Stimulated activated naive CD4-positive, alpha-beta T cell (primary cell): ENCODE measurements at places on chromosomes 16 and 17.

DNA sequence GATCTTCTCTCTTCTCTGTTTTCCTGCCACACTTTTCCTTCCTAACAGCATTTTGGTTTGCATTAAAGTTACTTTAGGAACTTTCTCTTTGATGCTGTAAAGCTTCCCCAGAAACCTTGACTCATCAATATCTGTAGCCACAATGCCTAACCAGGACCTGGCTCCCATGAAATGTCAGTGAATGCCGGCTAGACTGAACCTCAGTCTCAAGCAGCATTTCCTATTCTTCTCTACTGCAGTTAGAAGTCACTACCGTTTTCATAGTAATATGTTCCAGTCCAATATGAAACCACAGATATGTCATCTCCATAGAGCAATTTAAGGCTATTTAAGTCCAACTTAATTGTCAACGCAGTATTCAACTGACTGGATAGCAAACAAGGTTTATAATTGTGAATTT is 28.9 kb downstream of the ITFG1 start:
- no peak for DNase-seq

DNA sequence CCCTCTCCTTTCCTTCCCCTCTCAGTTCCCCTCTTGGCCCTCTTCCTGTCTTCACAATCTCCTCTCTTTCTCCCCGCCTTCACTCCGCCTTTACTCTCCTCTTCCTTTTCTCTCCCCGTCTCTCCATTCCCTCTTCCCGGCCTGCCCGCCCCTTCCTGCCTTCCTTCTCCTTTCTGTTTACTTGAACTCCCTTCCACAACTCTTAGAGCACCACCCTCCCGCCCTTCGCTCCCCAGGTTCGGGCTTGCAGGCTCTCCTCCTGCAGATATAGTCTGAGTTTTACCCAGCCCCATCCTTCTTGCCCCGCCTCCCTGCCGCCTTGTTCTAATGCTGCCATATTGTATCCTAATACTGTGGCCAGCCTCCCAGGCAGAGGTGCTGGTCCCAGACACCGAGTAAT is 201.5 kb upstream of the N4BP1 start:
- DNase-seq = no peak

GRCh38 chr17:80961541-80962330 is 29.9 kb upstream of the CHMP6 start:
- DNase-seq = no peak

DNA sequence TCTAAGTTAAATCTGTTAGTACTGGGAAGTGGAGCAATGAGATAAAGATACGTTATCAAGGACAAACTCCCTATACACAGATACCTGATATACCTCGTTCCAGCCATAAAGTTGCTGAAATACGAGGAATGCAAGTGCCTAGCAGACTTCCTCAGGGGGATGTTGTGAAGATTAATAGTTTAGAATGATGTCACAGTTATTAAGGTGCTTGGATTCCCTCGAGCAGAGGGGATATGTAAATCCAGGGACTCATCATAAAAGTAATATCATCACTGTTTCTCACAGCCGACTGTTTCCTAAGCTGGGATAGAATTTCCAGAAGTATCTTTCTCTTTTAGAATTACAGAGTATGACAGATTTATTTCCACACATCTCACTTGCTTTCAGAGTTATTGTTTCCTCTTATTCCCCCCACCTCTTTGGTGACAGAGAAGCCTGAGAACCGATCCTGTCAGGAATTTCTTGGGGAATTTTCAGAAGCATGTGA is 28.4 kb upstream of the ZFHX3 start:
- no peak for DNase-seq

DNA sequence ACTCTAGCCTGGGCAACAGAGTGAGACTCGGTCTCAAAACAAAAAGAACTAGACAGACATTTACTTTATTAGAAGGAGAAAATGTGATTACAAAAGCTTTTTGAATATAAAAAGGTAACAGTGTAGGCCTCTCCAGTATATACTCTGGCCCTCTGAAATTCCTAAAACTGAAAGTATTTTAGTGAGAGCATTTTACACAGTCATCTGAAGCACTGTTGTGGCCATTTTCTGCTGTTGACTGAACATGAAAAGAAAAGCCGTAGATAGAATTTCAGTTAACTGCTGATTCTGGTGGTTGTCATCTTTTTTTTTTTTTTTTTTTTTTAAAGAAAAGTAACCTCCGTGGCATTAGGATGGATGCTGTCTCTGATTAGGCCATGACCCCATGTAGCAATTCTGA is 15.6 kb downstream of the DUSP14 start:
- no peak for DNase-seq

DNA sequence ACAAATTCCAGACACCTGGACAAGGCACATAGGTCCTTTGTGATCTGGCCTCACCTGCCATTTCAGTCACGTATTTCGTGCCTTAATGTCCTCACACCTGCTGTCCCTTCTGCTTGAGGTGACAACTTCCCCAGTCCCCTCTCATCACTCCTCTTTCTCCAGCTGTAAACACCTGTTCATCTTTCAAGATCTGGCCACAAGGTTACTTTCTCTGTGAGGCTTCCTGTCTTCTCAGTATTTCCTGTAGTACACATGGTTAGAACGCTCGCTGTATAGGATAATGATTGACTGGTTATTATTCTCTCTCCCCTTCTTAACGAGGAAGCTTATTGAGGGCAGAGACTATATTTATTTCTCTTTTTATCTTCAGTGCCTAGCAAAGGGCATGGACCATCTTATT is 74.5 kb upstream of the PMFBP1 start:
- no peak for DNase-seq

- no peak for DNase-seq
Observed at GRCh38 chr17:83180264-83180995, 101.0 kb downstream of the METRNL start.

DNA sequence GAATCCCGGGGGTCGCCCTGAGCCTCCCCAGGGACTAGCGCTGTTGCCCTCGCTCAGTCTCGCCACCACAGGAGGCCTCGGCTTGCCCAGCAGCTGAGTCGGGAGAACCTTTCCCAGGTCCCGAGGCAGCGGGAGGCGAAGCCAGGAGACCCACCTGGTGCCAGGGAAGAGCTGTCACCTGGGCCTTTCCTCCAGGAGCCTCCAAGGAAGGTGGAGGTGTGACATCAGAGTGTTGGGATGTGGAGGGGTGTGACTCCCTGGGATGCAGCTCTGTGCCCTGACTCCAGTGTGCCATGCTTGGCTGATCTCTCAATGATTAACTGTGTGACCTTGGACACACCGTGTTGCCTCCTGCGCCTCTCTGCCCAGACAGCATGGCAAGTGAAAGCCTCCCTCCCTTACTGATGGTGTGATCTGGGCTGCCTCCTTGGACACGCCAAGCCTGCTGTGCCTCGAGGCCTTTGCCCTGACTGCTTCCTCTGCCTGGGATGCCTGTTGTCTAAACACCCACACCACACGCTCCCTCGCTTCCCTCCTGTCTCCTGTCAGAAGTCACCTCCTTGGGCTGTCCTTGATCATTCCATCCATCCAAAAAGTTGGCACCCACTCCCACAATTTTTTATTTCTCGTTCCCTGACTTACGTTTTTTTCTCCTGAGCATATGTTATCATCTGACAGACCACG is 88.0 kb downstream of the CMIP start:
- DNase-seq = no peak

- DNase-seq = no peak
Observed at GRCh38 chr16:87847467-87847784, 21.9 kb downstream of the SLC7A5 start.

GRCh38 chr17:32795339-32795979 is 81.5 kb downstream of the MYO1D start:
- DNase-seq = no peak

DNA sequence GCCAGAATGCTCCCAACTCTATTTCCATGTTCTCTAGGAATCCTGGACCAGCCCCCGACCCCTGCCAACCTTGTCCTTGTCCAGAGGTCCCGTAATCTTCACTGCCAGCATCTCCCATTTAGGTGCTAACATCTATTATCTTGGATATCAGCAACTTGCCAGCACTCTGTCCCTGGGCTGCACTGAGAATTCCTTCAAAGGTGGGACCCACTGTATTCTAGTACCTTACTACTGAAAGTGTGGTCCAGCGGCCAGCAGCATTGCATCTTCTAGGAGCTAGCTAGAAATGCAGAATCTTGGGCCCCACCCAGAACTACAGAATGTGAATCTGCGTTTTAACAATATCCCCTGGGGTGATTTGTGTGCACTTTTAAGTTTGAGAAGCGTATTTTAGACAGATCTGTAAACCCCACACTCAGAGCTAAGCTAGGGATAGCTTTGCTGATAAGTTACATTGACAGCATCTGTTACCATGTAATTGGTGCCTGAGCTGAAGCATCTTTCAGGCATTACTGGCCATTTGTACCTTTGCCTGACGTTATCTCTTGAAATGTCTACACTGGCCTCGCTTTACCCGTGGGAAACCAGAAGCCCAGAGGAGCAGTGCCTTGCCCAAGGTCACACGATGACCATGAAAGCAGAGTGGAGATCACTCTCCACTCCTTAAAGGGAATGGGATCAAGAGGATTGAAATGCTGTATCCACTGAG is 8.3 kb downstream of the ABAT start:
- no peak for DNase-seq

DNA sequence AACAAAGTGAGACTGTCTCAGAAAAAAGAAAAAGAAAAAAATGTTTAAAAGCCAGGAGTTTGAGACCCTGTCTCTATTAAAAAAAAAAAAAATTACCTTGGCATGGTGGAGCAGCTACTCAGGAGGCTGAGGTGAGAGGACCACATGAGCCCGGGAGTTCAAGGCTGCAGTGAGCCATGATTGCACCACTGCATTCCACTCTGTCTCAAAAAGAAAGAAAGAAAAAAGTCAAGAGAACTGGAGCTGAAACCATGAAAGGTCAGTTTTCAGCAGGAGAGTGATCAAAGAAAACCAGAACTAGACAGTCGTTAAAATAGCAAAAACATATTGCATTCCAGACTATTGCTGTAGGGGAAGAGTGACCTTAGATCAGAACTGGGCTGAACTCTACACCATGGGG is 8.8 kb downstream of the QPRT start:
- DNase-seq = no peak

DNA sequence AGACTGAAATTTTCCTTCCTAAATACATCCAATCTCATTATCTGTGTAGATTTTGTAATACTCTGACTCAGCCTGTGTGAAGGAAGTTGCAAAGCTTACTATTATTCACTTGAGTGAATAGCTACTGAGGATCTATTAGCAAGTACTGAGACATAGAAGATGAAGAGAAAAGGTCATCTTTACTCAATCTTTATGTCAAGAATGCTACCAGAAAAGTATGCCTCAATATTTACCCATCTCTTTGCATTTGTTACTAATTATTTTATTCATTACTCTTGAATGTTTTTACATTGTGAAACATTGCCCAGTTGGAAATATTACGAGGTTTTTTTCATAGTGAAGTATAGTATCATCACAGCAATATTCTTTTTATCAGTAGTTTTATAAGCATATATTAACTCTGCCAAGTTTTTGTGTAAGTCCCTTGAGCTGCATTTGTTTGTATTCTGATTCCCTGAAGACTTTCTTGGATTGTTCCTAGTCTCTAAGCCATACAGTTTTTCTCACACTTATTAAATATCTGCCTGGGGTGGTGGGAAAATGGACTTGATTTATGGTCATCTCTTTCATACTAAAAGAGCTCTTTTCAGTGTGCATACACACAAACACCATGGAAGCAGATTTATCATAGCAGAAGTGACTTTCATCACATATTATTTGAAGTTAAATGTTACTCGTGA is 110.4 kb downstream of the MRTFB start:
- DNase-seq = no peak
